ENCODE measurements at places on chromosomes 6 and 20.

DNA sequence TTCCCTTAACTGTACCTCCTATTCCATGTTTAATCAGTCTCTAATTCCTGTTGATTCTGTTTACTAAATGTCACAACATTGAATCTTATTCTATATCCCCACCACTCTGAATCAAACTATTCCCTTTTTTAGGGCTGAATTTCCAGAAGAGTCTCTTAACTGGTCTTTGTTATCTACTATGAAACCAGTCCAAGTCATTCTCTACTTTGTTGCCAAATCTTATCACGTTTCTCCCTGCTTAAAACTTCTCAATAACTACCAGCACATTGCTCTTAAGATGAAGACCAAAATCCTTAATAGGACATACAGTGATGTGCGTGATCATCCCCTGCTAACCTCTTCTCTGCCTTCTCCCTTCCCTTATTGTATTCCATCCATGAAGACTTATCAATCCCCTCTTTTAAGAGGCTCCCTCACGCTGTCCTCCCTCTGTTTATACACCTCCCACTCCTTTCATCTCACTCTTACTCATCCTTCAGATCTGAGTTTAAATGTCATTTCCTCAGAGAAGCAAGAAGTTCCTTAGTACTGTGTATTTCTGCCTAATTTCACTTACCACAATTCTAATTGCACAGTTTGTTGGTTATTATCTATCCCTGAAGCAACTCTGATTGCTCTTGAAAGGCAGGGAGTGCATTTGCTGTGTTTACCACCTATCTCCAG, 143.0 kb upstream of the AHI1 start:
- no peak for DNase-seq

DNA sequence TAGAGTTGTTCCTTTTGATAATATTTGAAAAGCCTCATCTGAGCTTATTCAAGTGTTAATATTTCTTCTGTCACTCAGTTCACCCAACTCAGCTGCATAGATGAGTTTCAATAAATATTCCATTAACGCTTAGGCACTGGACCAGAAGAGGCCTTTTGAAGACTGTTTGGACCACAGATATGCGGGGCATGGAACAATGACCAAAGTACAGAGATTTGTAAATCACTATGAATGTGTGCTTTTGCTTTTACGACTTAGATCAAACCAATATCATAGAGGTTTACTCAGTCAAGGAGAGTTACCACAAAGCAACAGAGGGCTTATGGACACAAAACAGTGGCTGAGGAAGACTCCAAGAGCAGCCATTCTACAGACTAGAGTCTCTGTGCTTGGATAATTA, 99.9 kb downstream of the RTN4IP1 start:
- no peak for DNase-seq

DNA sequence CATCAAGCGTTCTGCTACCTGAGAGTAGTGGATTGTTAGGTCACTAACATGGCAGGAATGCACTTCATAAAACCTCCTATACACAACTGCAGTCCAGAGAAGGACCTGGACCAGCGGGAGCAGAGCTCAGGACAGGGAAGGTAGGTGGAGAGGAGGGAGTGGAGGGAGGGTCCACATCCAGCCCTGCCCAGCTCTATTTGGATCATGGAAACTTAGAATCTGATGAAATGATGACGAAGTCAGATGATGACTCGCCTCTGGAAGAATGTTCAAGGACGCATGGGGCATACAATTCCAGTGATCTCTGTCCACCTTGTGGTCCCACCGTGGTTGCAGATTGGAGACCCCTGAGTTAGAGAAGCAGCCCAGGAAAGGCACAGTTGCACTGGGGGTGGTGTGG, 68.8 kb downstream of the CLIC5 start:
- no peak for DNase-seq

- no peak for DNase-seq
Observed at GRCh38 chr20:48049641-48050040, 264.4 kb upstream of the SULF2 start.

DNA sequence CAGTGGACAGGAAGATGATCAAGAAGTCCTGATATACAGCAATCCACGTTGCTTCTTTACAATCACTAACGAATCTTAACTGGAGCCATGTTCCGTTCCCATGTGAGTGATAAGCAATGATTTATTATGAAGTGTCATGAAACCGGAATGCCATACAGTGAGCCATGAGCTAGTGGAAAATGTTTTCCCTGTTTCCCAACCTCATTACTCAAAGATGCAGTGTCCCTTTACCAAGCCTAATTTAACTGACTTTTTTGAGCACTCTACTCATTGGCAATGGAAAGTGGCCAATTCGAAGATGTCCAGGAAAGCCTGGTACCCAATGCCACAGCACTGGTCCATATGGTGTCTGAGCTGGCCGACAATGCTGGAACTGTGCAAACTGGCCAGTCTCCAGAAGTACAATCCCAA, 148.3 kb downstream of the ZNF217 start:
- no peak for DNase-seq
